ENCODE measurements at places on chromosomes 1 and 21. TPM values are rescaled to one million over a fixed set of nuclear protein-coding genes. Genes with fewer than 3 reads are reported as not detected.

The PPT1 gene
- 106 TPM for total RNA-seq

The AMY1A gene
- not detected for total RNA-seq

The NOS1AP gene
- 0.95 TPM for total RNA-seq

The SCCPDH gene
- total RNA-seq: 37.8 TPM

The PADI2 gene
- 0.11 TPM for total RNA-seq

The SYNC gene
- 0.62 TPM for total RNA-seq

The KIAA0040 gene
- 13.1 TPM for total RNA-seq

The CR1L gene
- total RNA-seq: 33.7 TPM

The PLXNA2 gene
- total RNA-seq: 1.1 TPM

The LDLRAD1 gene
- not detected for total RNA-seq

The RLF gene
- total RNA-seq: 22.1 TPM

The RGS4 gene
- total RNA-seq: not detected

The RGS7 gene
- total RNA-seq: not detected

The LCE2B gene
- not detected for total RNA-seq

The FCGR2B gene
- 3.1 TPM for total RNA-seq

The HCRTR1 gene
- not detected for total RNA-seq

The SPATA46 gene
- not detected for total RNA-seq

The FCRLA gene
- 0.40 TPM for total RNA-seq

The G0S2 gene
- total RNA-seq: 37.4 TPM

All from K562 (cell line).